ENCODE measurements at places on chromosomes 3 and 15. TPM values are rescaled to one million over a fixed set of nuclear protein-coding genes. Genes with fewer than 3 reads are reported as not detected.

DNA sequence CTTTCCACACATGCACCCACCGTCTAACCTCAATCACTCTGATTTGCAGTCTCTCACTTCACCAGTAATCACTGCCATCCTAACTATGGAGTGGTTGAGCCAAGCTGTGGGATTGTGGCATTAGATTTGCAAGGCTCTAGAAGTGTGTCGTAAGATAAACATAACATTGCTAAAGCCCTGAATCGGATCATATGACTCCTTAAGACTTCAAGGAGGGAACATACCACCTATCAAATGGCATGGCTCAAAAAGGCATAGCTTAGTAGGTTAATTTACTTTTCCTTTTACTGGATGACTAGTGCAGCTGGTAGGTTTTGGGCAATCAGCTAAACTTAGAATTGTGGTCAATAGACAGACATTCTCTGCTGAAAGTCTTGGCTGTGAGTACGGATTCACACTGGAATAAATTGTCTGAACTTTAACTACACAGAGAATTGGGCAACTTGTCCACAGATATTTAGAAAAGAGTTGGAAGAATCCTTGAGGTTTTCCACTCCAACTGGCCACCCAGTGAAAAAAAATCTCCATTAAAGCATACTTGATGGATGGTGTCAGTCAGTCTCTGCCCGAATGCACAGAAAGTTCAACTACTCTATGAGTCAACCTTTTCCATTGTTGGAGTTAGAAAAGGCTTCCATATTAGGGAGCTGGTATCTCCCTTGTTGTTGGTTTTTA lies 476.7 kb upstream of the CBLB start:
- DNase-seq = no peak

GRCh38 chr15:63112871-63113270 lies 8.8 kb upstream of the LACTB start:
- no peak for DNase-seq

DNA sequence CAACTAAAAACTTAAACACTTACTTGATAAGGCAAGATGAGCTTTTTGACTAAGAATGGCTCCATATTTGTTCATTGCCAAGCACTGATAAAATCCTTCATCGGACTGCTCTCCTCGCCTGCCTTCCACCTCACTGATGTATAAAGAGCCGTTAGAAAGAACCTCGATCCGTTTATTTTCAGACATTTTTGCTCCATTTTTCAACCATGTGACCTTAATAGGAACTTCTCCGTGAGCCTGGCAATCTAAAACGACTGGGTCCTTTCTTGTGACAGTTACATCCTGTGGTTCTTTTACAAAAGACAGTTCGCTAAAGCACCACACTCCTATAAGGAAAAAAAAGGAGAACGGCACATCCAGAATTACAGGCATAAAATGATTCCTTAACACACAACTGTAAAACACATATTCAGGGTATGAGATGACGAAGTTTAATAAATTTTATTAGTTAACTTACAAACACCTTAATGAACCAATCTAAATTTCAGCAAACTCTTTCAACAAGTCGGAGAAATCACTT lies 2.5 kb downstream of the PRTG start:
- no peak for DNase-seq

Gene CYP8B1
- total RNA-seq = not detected

Gene PARP15
- total RNA-seq = 1.1 TPM

Gene PFKFB4
- total RNA-seq = 1.2 TPM
